NCI-H146 (cell line): ENCODE measurements at places on chromosomes 6 and 20.
A peak's percentile ranks its signal among the peaks of the same experiment; 100 is the strongest.

DNA sequence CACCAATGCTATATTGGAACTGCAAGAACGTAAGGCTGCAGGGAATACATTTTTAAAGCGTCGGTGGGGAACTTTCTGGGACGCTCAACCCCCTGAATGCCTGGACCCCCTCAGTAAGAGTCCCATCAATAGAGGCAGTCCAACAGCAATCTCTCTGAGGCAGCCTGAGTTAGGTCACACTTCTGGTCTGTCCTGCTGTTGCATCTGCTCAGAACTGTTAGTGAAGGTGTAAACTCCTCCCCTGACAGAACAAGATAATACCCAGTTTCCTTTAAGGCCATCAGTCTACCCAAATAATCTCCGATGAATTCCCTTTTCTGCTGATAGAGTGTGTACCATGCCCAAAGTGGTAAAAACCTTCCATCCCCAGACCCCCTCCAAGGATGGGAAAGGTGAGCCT is 1.1 kb upstream of the RNGTT start:
- DNase-seq, result no peak

DNA sequence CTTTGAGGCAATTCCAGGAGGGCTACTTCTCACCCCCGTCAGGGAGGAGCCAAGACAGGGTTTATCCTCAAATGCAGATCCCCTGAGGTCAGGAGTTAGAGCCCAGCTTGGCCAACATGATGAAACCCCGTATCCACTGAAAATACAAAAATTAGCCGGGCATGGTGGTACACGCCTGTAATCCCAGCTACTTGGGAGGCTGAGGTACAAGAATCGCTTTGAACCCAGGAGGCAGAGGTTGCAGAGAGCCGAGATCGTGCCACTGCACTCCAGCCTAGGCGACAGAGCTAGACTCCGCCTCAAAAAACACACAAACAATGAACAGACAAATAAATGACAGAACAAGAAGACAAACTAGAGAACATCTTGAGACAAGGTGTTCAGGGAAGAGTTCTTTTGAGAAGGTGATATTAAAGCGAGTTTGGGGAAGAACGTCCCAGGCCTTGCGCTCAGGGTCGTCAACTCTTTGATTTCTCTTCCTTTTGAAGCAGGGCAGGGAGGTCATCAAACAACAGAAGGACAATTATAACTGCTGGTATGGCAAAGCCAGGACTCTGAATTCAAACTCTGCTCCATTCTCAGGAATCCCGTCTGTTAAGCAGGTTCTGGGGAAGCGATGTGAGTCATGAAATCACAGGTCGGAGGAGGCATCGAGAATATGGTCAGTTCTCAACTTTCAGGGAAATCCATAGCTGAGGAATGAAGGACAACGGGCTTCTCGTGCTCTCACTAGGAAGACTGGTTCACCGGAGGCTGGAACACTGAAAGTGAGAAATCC is 1.4 kb upstream of the RALY start:
- peak; percentile 64 for DNase-seq

DNA sequence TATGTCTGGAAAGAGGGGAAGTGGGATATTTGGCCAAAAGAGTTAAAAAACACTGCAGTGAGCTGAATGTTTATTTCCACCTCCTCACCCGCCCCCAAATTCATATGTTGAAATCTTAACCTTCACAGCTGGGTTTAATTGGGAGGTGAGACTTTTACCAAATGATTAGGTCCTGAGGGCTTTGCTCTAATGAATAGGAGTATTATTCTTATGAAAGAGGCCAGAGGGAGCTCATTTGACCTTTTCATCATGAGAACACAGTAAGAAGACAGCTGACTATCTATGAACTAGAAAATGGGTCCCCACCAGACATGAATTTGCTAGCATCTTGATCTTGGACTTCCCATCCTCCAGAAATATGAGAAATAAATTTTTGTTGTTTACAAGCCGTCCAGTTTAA is 1028.9 kb downstream of the PHF3 start:
- no peak for DNase-seq

DNA sequence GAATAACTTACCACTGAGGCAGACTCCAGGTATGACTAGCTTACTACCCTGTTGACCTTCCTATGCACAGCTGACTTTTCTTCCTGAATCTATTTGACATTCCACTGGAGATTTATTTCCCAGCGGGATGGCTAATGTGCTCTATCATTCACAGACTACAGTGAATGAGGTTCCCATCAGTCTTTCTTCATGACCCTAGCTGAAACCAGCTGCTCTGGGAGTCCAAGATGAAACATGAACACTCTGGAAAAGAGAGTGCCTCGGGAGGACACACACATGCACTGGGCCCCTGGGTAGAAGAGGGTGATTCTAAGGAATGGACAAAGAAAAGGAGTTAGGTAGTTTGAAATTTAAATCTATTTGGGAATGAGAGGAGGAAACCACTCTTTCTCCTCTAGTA is 82.6 kb upstream of the DST start:
- DNase-seq, result no peak

GRCh38 chr20:62025832-62026563 is 39.7 kb downstream of the TAF4 start:
- no peak for DNase-seq

DNA sequence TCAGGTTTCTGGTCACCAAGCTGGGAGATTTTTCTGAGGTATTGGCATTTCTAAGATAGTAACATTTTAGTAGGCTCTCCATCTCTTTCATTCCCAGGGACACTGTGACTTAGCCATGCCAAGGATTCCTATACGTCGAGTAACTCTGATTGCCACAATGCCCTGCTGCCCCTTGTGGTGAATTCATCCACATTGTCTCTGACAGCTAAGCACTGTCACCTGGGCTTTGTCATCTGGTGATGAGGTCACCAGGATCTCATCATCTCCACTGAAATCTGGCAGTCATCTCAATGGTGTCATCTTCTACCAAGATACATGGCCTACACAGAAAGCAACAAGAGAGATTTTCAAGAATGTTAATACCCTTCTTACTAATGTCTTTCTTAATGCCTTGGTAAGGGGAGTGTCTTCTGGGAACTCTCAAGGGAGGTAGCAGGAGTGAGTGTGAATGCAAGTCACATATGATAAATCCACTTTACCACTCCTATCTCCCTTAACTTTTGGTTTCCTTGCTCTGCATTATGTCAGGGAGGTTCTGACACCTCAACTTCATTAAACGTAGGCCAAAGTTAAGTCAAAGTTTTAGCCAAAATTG is 246.7 kb downstream of the CD109 start:
- no peak for DNase-seq

- peak; percentile 80 for DNase-seq
Measured at GRCh38 chr6:56842686-56843475, 112.0 kb upstream of the BEND6 start.

GRCh38 chr6:160926281-160927276 is 65.0 kb upstream of the MAP3K4 start:
- DNase-seq, result peak; percentile 6

- DNase-seq, result no peak
Measured at GRCh38 chr20:41173791-41174341, 36.5 kb downstream of the PLCG1 start.

DNA sequence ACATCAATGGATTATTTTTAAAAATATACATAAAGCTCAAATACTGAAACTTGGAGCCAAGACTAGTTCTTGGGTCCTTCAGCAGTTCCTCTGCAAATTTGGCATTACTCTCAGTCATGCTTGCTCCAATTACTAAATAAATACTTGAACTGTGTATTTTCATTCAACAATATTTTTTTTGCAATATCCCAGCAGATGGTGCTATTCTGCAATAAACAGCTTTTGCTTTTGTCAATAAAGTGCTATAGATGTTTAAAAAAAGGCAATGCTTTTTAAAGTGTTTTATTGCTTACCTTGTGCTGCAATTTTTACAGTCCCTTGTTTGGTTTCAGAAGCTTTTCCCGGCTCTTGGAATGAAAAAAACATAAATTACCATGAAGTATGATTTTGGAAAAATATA is 243.4 kb downstream of the TRDN start:
- peak; percentile 77 for DNase-seq

GRCh38 chr20:62027116-62027515 is 38.6 kb downstream of the TAF4 start:
- DNase-seq, result no peak

DNA sequence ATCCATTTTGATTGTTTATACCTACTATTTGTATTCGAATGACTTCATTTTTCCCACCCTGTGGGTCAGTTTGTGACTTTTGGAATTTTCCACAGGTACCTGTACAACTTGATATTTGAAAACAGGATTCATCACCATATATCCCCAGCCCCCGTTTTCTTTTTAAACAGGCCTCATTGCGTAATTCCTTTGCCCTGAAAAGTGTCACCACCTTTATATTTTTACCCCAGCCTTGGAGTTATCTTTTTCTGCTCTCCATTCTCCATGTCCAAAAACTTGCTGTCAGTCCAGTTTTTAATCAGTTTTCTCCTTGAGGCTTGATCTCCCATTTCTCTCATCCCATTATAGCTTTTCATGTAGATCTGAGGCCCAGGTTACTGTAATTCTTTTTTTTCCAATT is 16.6 kb downstream of the ZKSCAN8 start:
- no peak for DNase-seq

GRCh38 chr6:41463062-41463930 is 82.9 kb upstream of the FOXP4 start:
- peak; percentile 19 for DNase-seq

- no peak for DNase-seq
Measured at GRCh38 chr20:47596003-47596571, 94.4 kb downstream of the NCOA3 start.
